Activated CD8-positive, alpha-beta T cell treated with anti-CD3 and anti-CD28 coated beads for 36 hours (primary cell): ENCODE measurements at places on chromosomes 3 and 15. TPM values are rescaled to one million over a fixed set of nuclear protein-coding genes. Genes with fewer than 3 reads are reported as not detected.

The POLG gene
- total RNA-seq = 106 TPM

- no peak for DNase-seq
Measured at GRCh38 chr15:82048811-82049210, 3.0 kb upstream of the MEX3B start.

DNA sequence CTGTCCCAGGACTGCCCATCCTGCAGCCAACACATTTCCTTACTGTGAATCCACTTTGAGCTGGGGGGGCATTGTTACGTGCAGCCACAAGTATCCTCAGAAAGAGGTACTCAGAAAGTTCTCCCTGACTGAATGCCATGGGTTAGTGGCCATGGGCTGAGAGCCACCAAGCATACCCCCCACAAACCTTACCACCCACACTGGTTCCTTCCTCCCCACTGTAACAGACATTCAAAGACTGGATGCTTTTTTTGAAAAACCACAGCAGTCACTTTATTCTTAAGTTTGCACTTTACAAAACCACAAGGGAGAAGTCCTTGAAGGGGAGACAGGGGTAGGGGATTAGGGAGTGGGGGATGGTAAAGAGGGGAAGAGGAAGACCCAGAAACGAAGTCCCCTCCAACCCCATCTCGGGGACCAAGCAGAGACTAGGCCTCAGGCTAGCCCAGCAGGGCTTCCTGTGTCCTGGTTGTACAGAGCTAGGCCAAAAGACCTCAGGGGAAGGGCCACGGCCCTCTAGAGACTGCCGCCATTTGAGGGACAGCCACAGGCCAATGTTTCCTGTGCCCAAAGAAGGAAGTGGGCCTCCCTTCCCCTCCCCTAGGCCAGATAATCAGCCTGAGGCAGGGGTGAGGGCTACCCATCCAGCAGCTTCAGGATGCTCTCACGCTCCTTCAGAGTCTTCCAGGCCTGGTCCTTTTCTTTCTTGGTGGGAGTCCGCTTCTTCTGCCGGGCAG is 10.1 kb upstream of the CAMK1 start:
- DNase-seq = peak; percentile 79

GRCh38 chr15:50778086-50778485 is 12.6 kb upstream of the SPPL2A start:
- DNase-seq = no peak

DNA sequence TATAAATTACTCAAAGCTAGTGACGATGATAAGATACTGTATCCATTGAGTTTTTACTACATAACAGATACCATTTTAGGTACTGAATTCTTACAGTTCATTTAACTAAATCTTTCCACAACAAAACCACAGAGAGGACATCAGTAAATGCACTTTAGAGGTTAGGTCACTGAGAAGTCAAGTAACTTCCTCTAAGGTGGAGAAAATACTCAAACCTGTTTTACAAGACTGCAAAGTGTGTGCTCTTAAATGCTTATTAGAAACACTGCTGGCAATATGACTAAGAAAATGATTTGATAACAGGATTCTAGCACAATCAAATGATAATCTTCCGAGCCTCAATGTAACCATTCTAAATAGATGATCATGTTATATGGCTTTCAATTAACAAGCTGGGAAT is 99.4 kb downstream of the UBE3A start:
- DNase-seq = no peak

The SUSD5 gene
- total RNA-seq = not detected

The CAMK1 gene
- total RNA-seq = 45.7 TPM

DNA sequence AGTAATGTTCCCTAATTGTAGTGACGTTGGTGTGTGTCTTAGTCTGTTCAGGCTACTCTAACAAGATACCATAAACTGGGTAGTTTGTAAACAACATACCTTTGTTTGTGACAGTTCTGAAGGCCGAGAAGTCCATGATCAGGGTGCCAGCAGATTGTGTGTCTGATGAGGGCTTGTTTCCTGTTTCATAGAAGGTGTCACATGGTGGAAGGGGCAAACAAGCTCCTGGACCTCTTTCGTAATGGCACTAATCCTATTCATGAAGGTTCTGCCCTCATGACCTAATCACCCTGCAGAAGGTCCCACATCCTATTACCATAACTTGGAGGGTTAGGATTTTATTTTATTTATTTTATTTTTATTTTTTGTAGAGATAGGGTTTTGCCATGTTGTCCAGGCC is 11.1 kb downstream of the ATXN7 start:
- no peak for DNase-seq

GRCh38 chr3:126117786-126118185 is 33.9 kb upstream of the SLC41A3 start:
- no peak for DNase-seq

DNA sequence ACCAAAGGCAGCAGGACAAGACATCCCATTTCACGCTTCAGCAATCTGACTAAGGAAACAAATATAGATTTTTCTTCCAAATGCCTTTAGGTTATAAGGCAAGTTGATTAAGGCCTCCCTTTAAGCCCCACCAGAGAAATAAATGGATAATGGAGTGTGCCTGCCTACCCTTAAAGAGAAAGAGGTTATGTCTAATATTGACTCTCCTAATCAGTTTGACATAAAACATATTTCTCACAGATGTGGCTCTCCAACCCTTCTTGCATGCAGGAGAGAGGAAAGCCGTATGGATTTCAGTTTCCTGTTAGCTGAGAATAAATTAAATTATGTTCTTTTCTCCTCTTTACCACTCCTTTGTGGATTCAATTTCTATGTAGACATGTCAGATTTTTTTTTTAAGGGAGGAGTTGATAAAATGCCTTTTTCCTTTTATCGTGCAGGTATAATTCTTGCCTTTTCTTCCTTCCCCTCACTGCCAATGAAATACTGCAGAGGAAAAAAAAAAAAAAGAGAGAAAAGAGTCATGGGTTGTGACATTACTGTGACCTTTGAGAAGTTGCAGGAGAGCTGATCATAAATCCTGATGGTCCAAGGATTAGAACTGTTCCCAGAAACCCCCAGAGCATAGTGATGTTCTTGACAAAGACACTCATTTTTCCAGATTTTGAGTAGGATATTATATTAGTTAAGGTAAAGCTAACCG is 355.3 kb upstream of the SLCO3A1 start:
- no peak for DNase-seq

- no peak for DNase-seq
Measured at GRCh38 chr15:52220937-52221660, 29.9 kb upstream of the GNB5 start.

GRCh38 chr3:152797751-152798432 is 37.0 kb upstream of the P2RY1 start:
- no peak for DNase-seq

The MUC4 gene
- 0.31 TPM for total RNA-seq

DNA sequence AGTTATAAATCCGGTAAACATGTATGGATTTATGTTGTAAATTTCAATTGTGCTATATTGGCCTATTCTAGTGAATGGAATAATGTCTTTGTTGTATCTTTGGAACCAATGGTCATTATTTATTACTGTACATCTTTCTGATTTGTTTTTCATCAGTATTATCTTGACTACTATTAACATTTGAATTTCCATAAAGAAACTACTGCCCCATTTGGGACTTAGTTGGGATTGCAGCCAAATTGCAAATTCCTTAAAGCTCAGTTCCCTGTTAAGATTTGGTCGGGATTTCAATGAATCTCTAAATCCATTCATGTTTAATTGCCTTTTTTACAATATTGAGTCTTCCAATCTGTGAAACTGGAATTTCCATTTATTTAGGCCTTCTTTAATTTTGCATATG is 822.4 kb upstream of the CADM2 start:
- no peak for DNase-seq

- DNase-seq = no peak
Measured at GRCh38 chr3:99330281-99330680, 308.1 kb upstream of the COL8A1 start.

The ITPKA gene
- total RNA-seq = 4.7 TPM

The CSTA gene
- total RNA-seq = not detected

- no peak for DNase-seq
Measured at GRCh38 chr15:67343206-67343605, 88.6 kb downstream of the IQCH start.

DNA sequence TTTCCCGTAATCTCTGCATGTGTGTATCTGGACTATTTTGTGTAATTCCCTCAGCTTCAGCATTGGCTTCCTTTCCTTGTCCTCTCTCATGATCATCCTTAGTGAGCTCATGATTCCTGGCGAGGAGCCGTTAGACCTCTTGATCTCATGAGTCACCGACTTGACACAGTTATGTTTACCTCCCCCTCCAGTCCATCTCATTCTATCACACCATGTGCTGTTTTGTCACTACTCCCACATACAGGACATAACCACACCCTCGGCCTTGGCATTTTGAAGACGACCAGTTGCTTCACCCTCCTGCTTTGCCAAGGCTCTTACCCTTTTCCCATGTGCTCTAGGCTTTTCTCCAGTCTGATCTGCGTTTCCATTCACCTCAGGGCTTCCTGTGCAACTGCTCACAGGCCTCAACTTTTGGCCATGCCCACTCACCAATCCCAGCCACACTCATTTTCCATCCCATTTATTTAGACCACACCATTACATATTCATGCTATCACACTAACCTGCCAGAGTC is 41.5 kb downstream of the CP start:
- no peak for DNase-seq

The C3orf85 gene
- total RNA-seq = not detected

DNA sequence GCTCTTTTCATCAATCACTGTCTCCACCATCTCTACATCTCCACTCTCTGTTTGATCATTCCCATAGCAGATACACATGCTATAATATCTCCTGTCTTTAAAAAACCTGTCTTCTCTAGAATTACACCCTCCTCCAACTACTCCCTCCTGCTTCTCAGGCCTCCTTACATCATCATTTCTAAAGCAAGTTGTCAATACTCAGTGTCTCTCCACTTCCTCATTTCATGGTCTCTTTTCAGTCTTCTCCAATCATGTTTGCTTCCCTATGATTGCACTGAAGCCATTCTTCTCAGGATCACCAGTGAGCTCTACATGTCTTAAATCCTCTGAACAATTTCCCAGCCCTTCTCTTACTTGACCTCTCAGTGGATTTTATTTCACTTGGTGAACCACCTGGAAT is 87.0 kb upstream of the ZNF280D start:
- DNase-seq = no peak

- no peak for DNase-seq
Measured at GRCh38 chr3:182400838-182401237, 392.5 kb upstream of the ATP11B start.

GRCh38 chr3:39810647-39811161 is 1.3 kb downstream of the MYRIP start:
- peak; percentile 7 for DNase-seq

DNA sequence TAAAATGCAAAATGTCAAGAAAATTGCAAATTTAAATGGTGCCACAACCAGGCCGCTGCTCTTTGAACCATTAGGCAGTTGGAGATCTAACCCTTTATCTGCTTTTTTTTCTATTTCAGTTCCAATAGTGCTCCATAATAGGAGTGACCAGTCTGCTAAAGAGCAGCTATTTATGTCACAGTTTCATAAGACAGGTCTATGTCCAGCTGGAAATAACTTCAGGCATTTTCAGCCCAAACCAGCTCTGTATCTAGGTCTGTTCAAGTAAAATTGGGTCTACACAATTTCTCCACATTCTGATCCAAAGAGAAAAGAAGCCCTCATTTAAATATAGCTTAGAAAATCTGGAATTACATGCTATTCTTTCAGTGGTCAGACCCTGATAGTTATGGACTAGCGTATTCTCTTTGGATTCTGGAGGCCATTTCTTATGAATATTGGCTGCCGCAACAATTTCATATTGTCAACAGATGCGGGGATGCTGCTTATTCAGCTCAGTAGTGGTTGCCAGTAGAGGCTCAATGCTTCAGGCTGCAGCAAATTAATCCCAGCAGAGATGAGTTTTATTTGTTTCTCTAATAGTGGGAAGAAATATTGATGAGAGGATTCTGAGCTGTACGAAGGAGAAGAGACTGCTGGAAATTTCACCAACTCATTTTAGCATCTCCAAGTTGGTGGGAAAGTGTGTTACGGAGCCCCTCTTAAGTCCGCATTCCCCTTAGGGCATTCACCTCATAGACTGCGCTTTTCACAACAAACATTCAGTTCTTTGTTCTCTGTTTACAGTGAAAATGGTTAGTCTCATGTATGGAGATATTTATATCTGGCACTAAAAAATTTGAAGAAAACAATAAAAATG is 887.0 kb downstream of the ROBO1 start:
- no peak for DNase-seq

- DNase-seq = no peak
Measured at GRCh38 chr3:134350861-134351311, 23.4 kb downstream of the AMOTL2 start.

The BOC gene
- total RNA-seq = 0.20 TPM

DNA sequence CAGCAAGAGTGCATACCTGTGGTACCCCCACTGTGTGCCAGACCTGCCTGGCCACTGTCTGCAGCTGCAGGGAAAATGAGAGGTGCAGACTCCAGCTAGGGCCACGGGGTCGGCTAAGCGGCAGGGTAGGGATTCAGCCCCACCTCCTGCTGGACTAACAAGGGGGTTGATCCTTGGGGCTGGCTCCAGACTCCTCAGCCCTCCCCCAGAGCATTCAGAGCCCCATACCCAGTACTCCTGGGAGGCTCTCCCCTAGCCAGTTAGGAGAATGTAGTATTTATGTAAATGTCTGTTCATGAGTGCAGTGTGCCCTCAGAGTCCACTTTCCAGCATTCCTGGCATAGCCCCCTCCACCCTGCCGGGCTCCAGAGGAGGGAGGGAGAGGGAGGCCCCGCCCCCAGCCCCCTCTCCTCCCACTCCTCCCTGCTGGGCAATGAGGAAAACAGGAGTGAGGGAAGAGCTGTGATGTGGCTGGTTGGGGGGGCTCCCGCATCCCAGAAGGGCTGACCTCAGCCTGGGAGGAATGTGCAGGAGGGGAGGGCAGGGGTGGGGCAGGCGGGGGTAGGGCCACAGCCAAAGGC is 4.5 kb upstream of the SEMA3B start:
- no peak for DNase-seq

DNA sequence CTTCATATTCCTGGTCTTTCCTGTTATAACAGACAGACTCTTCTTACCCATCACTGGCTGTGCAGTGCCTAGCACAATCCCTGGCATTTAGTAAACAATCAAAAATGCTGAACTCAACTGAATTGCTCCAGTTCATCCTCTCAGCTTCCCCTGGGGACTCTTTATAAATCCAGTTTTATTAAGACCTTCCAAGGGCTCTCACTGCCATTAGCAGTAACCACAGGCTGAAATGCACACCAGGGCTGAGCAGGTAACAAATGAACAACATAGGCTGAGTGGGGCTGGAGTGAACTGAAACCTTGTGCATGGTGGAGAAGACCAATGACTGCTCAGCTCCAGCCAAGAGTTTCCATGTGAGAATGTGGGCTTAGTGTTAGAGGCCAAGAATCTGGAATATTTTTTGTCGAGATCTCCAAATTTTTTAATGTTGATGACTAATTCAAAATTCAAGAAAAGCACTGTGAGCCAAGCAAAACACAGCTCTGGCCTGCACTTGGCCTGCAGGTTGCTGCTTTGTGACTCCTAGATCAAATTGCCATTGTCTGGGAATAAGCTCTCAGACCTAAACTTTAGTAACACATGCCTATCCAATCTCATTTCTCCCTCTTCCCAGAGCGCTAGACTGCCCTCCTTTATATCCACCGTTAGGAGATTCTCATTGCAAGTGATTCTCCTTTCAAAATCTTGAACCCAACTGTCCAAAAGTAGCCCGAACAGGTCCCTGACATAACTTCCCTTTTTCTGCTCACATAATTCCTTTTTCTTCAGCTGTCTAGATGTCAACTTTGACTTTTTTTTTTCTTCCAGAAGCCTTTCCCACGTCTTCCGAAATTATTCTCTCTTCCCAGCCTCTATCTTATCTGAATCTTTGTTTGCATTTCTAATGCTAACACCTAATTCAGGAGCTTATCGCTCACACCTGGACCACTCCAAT is 7.4 kb downstream of the SQOR start:
- DNase-seq = no peak

The PLSCR5 gene
- not detected for total RNA-seq
